ENCODE measurements at places on chromosomes 5 and 9.

- no peak for DNase-seq
Measured at GRCh38 chr5:95916687-95917085, 45.0 kb downstream of the ELL2 start.

- DNase-seq: no peak
Measured at GRCh38 chr9:36882594-36882993, 151.5 kb downstream of the PAX5 start.

GRCh38 chr5:80054682-80055081 lies 19.5 kb downstream of the THBS4 start:
- DNase-seq: no peak

DNA sequence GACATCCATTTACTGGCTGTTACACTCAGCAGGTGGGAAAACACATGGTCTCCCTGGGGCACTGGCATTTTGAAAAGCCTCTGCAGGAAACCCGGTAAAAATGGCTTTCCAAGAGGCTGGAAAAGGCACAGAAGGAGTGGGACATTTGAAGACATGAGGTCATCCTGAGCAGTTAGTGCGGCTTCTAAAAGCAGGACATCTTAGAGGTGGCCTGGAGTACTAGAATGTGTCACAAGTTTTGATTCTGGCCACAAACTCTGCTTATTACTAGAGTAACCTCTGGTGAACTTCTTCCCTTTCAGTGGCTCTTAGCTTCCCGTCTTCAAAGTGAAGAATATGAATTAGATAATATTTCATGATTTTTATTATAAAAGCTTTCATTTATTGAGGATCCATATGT lies 423.0 kb upstream of the BRINP1 start:
- DNase-seq: no peak

- DNase-seq: no peak
Measured at GRCh38 chr9:14352503-14352902, 38.6 kb upstream of the NFIB start.

- no peak for DNase-seq
Measured at GRCh38 chr5:8714861-8715260, 831.0 kb downstream of the SEMA5A start.

DNA sequence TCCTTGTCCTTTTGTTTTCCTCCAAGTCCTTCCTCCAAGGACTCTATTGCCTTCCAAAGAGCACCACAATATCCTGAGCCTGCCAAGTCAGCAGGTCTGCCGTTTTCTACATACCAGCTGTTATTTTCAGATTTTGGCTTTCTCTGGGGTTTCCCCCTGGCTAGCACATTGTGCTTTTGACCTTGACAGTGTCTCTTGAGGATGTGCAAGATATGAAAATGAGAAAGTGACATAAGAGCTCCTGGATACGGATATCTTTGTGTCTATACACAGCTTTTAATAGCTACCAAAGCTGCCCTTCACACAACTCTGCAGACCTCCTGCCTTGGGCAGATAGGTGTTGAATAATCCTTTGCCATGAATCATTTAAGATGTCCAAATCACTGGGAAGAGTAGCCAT lies 67.0 kb downstream of the HAPLN1 start:
- DNase-seq: no peak

GRCh38 chr9:4080921-4081895 lies 218.7 kb downstream of the GLIS3 start:
- DNase-seq: no peak

- DNase-seq: no peak
Measured at GRCh38 chr9:133201424-133202144, 7.5 kb downstream of the OBP2B start.

GRCh38 chr9:121989010-121989409 lies 104.1 kb downstream of the TTLL11 start:
- DNase-seq: no peak

GRCh38 chr9:125652759-125653158 lies 54.2 kb downstream of the MAPKAP1 start:
- DNase-seq: no peak

- DNase-seq: no peak
Measured at GRCh38 chr5:105639068-105639467, 2031.7 kb downstream of the EFNA5 start.

GRCh38 chr9:127971357-127972235 lies 9.2 kb downstream of the EEIG1 start:
- DNase-seq: no peak

- no peak for DNase-seq
Measured at GRCh38 chr5:74575741-74576538, 64.6 kb downstream of the ENC1 start.

DNA sequence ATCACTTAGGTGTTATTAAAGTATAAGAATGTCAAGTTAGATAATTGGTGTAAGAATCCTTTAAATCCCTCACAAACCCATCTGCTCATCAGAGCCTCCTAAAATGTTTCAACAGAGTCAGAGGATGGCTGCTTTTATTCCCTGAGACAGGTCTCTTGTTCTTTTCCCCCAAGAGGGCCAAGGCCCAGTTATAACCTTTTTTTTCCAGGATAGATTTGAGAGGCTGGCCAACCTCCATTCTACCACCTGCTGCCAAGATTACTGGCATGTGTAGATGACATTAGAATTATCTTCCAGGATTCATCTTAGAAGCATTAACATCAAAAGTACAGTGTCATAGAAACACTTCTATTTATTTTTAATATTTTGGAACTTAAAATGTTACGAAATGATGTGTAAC lies 305.1 kb downstream of the TRPM3 start:
- no peak for DNase-seq

Measured in stimulated activated CD4-positive, alpha-beta T cell treated with anti-CD3 and anti-CD28 coated beads, TNF-alpha, amount 100 ng/mL, for 48 hours (primary cell).